ENCODE measurements at places on chromosomes 16 and 17.

DNA sequence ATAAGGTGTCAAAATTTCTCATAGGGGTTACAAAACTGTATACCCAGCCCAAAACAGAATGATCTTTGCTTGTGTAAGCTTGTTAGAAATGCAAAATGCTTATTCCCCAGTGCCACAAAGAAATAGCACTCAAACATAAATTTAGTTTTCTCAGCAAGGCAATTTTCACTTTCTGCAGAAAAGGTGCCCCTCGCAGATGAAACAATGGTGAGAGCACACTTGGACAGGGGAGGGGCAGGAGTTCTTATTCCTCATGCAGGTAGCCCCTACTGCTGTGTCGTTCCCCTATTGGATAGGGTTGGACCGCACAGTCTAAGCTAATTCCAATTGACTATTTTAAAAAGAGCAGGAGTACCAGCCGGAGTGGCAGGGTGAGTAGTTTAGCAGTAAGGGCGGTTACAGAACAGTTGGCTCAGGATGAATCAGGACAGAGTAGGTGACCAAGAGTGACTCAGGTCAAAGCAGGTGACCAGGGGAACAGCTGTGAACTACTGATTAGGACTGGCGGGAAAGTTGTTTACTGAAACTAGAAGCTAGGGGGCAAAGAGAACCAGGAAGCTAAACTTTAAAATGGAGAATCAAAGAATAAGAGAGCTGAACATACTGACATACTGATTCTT is 5.5 kb upstream of the LDHD start:
- H3K27me3 ChIP-seq = no peaks in the 10 kb centered on the region
- DNase-seq = no peak
- no peaks in the 10 kb centered on the region for H3K36me3 ChIP-seq
- no peaks in the 10 kb centered on the region for H3K4me1 ChIP-seq
- no peak overlapping the region for H3K4me3 ChIP-seq
- H3K27ac ChIP-seq = no peak overlapping the region

- H3K27ac ChIP-seq = no peak overlapping the region
- H3K36me3 ChIP-seq = no peaks in the 10 kb centered on the region
- no peak for DNase-seq
These were observed 116.7 kb downstream of the IRX5 start for GRCh38 chr16:55047331-55047730.

DNA sequence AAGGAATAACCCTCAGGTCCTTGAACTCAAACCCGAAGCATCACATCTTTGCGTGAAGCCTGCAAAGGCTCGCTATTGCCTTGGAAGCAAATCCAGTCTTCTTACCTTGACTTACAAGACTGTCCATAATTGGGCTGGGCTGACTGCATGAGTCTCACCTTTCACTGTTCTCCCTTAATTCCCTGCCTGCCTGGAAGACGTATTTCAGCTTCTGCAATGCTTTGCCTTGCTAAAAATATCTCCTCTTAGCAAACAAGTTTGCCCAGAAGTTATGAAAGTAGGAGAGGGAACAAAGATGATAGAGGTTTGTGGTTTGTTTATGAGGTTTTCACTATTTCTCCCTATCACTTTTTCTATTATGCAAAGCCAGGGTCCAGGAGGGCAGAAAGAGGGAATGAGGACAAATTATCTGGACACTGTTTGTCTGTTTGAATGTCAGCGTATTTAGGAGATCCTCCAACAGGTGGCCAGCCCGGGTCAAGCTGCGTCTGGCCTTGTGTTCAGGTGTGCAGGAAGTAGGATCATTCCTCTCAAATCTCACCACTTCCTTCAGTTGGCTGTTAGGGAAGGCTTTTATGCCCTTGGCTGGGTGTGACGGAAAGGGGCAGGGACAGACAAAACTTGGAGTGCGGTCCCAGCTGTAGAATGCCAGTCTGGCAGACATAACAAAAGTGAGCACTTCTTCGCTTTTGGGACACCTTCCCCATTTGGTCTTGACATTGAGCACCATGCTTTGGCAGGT is 488.9 kb downstream of the CDH13 start:
- H3K27me3 ChIP-seq = peaks cover 4% of the 10 kb centered on the region
- no peaks in the 10 kb centered on the region for H3K36me3 ChIP-seq
- DNase-seq = no peak
- H3K4me3 ChIP-seq = no peak overlapping the region
- no peak overlapping the region for H3K27ac ChIP-seq

DNA sequence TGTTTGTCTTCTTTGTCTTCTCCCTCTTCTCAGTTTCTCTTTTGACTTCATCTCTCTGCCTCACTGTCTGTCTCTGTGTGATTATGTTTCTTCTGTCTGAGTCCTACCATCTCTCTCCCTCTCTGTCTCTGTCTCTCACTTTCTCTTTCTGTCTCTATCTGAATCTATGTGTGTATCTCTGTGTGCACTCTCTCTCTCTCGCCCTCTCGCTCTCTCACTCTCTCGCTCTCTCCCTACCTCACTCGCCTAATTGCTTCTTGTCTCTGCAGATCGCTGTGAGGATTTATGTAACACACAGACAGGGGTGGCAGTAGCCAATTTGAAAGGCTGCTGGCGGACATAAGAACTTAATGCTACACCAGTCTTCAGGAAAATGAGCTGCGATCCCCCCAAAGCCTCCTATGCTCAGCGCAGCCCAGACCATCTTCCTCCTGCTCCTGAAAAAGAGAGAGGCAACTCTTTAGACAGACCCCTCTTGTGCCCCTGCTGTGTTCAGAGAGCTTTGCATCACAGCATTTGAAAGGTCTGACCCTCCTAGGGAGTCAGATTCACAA is 140.9 kb downstream of the CCT6B start:
- no peaks in the 10 kb centered on the region for H3K27me3 ChIP-seq
- H3K27ac ChIP-seq = no peak overlapping the region
- DNase-seq = no peak
- H3K36me3 ChIP-seq = no peaks in the 10 kb centered on the region

GRCh38 chr16:53695070-53695469 is 8.6 kb downstream of the RPGRIP1L start:
- peak; percentile 7 for DNase-seq
- no peak overlapping the region for H3K27ac ChIP-seq
- H3K4me1 ChIP-seq = no peaks in the 10 kb centered on the region
- no peak overlapping the region for H3K4me3 ChIP-seq
